ENCODE measurements at places on chromosomes 16 and 17.

- DNase-seq = no peak
Observed at GRCh38 chr17:77667478-77667877, 291.0 kb upstream of the TNRC6C start.

- no peak for DNase-seq
Observed at GRCh38 chr16:70419384-70420327, 19.2 kb downstream of the ST3GAL2 start.

- no peak for DNase-seq
Observed at GRCh38 chr17:66175892-66176291, 16.0 kb downstream of the CEP112 start.

DNA sequence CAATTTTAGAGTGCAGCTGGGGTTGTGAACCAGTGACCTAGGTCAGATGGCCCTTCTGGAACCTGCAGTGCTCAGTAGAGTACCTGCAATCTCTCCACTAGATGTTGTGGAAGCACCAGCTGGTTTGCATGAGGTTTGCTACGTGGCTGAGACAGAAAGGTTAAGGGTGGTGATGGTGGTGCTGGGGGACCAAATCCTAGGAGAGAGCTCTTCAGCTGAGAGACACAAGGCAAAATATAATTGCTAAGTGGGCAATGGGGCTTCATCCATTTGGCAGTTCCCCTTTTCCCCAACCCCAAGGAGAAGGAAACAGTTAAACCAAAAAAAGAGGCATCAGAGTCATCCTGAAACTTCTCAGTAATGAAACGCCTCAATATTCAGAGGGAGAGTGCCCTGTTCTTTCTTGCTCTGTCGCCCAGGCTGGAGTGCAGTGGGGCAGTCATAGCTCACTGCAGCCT lies 13.9 kb downstream of the ITPRIPL2 start:
- no peak for DNase-seq

- no peak for DNase-seq
Observed at GRCh38 chr17:29388937-29389336, 1.2 kb upstream of the TAOK1 start.

GRCh38 chr17:41496803-41497484 lies 7.2 kb upstream of the KRT36 start:
- DNase-seq = peak; percentile 84

- peak; percentile 42 for DNase-seq
Observed at GRCh38 chr17:42422958-42423712, at the start of gene CAVIN1. Gene CAVIN1, minus strand, starts transcription at chr17:42423256. Its CDS starts 159 bp downstream, at chr17:42423097.

DNA sequence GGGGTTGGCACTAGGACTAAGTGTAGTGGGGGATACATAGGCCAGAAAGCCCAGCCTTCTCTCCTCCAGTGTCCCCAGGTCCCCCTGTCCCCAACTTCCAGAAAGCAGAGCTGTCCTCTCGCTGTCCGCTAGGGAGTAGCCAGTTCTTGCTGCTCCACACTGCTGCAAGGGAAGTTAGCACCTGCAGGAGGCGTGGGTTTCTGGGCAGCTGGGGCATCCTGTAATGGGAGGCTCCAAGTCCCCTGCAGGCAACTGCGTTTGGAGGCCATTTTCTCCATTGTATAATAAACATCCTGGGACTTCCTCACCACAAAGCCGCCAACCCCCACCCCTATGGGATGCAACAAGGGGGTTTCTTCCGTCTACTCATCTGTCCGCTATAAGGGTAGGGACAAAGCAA lies 1.7 kb downstream of the RPRML start:
- peak; percentile 35 for DNase-seq

DNA sequence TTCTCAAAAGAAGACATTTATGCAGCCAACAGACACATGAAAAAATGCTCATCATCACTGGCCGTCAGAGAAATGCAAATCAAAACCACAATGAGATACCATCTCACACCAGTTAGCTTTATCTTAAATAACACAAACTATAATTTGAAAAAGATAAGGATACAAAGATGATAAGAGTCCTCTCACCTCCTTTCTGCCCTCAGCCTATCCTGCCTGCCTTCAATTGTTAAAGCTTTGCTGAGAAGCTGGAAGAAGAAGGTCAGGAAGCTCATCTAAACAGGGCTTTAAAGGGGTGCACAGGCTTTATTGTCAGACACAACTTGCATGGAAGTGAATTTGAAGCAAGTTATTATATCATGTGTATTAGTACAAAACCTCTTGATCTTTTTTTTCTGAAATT lies 676.3 kb upstream of the GOT2 start:
- DNase-seq = no peak

- no peak for DNase-seq
Observed at GRCh38 chr16:48522041-48522440, 87.9 kb downstream of the N4BP1 start.

DNA sequence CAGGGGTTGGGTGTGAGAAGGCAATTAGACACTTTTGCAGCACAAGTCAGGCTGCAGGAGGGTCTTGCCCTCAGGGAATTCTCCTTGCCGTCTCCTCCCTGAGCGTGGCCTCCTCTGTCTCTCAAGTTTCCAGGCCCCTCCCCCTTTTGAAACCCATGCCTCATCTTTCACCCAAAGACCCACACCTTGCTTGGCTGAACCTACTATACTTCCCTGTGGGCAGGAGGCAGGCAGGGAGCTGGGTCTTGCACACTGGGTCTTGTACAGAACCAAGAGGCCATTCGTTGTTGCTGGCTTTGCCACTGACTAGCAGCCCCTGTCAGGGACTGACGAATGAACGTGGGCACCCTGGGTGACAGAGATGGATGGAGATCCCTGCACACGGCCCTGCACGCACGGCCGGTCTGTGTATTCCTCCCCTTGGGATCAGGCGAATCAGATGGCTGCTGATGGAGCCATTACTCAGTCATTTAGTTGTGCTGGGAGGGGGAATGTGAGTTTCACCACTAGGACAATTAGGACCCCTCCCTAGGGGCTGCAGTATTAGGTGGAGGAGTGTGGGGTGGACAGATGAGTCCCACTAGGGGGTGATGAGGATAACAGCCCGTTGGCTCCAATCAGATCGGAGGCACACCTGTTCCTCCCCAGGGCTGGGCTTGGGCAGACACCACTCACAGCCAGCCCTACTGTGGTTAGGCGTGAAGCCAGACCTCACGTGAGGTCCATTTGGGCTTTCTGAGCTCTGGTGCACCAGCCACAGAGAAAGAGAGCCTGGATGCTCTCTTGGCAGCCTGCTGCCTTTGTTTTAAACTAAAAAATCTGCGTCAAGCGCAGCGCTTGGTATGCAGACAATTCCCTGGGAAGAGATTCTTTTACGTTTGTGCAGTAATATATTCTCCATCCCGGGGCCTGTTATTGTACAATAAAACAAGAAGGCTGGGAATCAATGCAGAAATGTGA lies 167.7 kb upstream of the WSCD1 start:
- no peak for DNase-seq

GRCh38 chr17:14318109-14318917 lies 17.4 kb downstream of the HS3ST3B1 start:
- DNase-seq = no peak

DNA sequence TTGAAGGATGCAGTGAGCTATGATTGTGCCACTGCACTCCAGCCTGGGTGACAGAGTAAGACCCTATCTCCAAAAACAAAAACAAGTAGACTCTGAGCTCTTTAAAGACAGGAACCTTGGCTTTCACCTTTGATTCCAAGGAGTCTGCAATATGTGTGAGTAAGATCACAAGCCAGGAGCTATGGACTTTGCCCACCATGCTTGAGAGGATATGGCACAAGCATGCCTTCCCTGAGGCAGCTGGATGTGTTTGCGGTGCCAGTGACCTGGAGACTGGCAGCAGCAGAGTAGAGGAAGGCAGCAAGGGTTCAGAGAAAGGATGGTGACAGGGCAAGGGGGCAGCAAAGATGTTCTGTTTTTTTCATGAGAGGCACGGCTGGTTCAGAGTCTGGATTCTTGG lies 14.5 kb upstream of the PRKCA start:
- no peak for DNase-seq

GRCh38 chr17:3944485-3945388 lies 19.5 kb downstream of the ATP2A3 start:
- peak; percentile 44 for DNase-seq

DNA sequence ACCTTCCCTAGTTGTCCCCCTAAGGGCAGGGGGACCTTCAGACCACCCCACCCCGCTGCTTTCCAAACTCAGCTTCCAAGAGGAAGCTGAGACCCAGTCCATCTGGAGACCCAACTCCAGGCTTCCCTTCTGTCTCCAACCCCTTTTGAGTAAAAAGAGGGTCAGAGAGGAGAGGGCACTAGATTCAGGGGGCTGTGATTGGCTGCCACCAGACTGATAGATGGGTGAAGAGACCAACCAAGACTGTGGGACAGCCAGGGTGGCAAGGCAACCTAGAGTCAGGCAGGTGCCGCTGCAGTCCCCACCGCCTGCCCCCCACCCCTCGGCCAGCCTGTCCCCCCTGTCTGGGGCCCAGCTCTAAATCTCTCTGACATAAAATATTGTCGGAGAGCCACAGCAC lies 92.5 kb downstream of the SDK2 start:
- peak; percentile 34 for DNase-seq

DNA sequence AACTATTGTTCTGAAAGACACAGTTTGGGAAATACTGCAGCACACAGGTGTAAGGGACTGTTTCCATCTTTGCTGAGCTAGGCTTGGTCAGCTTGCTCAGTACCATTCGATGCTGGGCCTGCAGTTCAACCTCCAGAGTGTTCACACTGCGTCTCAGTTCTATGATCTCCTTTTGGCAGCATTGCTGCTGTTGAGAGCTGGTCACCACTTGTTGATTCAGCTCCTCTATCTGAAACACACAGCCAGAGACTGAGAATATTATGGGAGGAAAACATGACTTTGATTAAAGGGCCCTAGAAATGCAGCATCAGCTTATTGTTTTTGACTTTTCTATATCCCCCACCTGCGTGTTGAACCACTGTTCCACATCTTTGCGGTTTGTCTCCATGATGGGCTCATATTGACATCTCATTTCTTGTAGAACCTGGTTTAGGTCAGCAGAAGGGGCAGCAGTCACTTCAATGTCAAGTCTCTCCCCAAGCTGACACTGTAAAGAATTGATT lies 4.6 kb downstream of the KRT39 start:
- no peak for DNase-seq

GRCh38 chr16:55444754-55445485 lies 34.1 kb upstream of the MMP2 start:
- no peak for DNase-seq

DNA sequence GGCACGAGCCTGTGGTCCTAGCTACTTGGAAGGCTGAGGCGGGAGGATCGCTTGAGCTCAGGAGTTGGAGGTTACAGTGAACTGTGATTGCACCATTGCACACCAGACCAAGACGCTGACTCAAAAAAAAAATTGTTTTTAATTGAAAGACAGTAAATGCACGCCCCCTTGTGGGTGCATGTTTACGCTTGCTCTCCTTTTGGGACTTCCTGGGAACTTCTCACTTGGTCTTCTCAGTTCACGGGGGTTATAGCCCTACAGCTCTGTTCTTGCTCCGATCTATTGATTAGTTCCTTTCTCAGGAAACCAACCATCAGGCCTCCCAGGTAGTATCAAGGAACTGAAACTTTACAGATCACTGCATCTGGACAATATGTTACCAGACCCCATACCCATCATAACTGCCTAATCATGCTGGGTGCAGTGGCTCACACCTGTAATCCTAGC lies 14.2 kb upstream of the RIPOR1 start:
- peak; percentile 90 for DNase-seq

DNA sequence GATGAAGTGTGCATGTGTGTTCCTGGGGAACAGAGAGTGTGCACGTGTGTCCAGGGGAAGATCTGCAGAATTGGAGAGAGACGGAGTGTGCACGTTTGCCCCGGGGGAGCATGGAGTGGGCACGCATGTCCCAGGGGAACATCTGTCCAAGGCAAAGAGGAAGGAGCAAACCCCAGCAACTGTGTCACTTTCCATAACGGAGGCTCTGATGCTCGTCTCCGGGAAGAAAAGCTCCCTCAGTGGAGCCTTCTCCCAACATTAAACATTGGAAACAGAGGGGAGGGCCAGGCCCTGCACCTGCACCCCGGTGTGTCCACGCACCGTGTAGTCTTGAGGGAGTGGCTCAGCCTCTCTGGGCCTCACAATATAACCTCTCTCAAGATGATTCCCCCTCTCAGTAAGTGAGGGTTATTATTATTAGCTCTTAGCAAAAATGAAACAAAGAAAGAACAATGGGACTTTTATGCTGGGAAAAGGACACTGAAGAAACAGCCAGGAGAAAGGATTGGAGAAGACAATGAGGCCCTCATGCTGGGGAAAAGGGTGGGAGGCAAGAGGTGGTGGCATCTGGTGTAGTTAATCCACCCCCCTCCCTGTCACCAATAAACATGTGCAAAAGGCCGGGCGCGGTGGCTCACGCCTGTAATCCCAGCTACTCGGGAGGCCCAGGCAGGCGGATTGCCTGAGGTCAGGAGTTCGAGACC lies 7.6 kb downstream of the RAB40B start:
- DNase-seq = no peak

DNA sequence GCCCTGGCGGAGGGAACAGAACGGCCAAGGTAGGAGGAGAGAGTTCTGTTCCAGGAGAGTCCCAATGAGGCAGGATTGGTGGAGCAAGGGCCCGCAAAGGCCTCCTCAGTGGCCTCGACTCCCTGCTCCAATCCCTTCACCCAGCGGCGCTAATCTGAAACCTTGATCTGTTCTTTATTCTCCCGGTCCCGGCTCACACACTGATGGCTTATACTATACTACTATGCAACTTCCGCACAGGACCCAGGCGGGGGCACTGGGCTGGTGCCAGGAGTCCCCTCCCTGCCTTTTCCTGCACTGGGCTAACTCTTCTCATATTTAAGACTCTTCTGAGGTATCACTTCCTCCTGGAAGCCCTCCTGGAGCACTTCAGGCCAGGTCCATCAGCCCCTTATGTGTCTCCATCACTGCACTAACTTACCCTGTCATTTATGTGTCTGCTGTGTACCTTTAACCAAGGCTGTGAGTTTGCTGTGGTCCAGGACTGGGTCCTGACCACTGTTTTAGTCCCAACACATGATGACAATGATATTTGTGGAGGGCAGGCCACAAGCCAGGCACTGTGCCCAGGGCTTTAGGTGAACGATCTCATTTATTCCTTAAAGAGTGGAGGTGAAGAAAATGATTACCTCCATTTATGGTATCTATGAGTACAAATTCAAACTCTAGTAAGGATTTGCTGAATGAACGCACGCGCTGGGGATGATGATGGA lies 6.8 kb downstream of the CCDC102A start:
- no peak for DNase-seq

GRCh38 chr17:45273551-45273957 lies 11.7 kb upstream of the SPATA32 start:
- no peak for DNase-seq
